Activated T-cell treated with anti-CD3 and anti-CD28 coated beads, Interleukin-2, amount 50 U/mL, for 4 hours (primary cell): ENCODE measurements at places on chromosomes 13 and 19. TPM values are rescaled to one million over a fixed set of nuclear protein-coding genes. Genes with fewer than 3 reads are reported as not detected.

GRCh38 chr13:77345150-77345780 lies 18.4 kb upstream of the MYCBP2 start:
- DNase-seq, result peak; percentile 11

DNA sequence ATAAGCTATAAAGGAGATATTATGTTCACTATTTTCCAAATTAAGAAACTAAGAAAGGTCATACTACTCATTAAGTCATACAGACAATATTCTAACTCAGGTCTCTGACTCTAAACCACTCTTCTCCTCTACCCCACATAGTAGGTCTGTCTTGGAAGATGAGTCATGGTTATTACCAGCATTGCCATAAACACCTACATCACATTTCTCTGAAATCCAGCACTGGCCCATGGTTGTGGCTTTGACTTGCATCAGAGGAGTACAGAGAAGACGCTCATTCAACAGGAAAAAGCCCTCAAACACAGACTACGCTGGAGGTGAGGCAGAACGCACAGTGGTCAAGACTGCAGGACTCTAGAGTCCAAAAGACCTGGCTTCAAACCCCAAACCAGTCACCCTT lies 476.8 kb downstream of the COG6 start:
- DNase-seq, result peak; percentile 18

Gene ZNF724
- total RNA-seq, result 5.7 TPM

Gene MAP3K10
- 16.4 TPM for total RNA-seq

DNA sequence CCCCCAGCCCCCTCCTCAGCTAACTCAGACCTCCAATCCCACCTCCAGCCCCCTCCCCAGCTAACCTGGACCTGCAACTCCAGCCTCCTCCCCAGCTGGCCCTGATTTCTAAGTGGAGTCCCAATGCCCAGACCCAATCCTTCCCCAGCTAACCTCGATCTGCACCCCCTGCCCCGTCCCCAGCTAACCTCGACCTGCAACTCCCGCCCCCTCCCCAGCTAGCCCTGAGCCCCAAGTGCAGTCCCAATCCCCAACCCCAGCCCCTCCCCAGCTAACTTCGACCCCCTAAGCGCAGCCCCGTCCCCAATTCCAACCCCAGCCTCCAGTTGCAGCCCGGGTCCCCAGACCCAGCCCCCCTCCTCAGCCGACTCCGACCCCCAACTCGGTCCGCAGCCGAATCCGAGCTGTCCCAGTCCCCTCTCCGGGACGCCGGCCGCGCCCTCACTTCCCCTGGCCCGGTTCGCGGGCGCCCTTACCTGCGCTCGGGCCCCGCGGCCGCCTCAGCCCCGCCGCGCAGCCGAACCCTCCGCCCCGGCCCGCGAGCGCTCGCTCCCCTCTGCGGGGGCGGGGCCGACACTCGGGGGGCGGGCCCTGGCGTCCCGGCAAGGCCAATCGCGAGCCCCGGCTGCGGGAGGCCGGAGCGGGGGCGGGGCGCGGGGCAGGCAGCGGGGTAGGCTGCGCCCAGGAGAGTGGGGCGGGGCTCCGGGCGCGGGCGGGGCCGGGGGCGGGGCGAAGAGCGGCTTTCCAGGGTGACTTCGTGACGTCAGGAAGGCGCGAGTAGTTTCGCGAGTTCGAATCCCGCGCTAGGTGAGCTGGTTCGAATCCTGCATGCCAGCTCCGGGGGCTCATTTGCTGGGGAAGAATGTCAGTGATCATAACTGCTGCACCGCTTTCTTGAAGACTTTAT lies at the start of gene GNG7:
Gene GNG7 (minus strand): TSS at position 525 of the 907 bp plus-strand sequence. CDS start 182,006 bp downstream, outside the sequence.
- peak; percentile 96 for DNase-seq

Gene C1QTNF9
- not detected for total RNA-seq

Gene CEACAM6
- total RNA-seq, result 0.26 TPM

- no peak for DNase-seq
Observed at GRCh38 chr19:43362179-43362578, 8.7 kb downstream of the CD177 start.

Gene ZNF100
- 16.5 TPM for total RNA-seq

Gene PRTN3
- total RNA-seq, result not detected

- no peak for DNase-seq
Observed at GRCh38 chr13:85527316-85527715, 271.9 kb downstream of the SLITRK6 start.

- DNase-seq, result no peak
Observed at GRCh38 chr13:20165417-20166257, 4.8 kb upstream of the GJA3 start.
